Inflammatory macrophage treated with lipopolysaccharide for 4 hours (primary cell): ENCODE measurements at places on chromosomes 4 and X.

DNA sequence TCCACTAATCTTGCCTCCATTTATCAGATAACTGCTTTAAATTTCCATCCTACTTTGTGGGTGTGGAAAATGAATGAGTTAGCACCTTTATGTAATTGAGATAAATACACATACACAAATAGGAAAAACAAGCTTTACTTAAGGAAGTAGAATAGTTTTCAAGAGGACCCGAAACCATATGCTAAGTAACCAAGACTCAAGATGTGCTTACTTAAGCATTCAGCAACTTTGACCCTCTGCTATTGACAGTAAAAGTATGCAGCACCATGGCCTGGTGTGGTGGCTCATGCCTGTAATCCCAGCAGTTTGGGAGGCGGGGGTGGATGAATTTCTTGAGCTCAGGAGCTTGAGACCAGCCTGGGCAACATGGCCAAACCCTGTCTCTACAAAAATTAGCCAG lies 29.9 kb downstream of the RNF175 start:
- peak; percentile 21 for DNase-seq

DNA sequence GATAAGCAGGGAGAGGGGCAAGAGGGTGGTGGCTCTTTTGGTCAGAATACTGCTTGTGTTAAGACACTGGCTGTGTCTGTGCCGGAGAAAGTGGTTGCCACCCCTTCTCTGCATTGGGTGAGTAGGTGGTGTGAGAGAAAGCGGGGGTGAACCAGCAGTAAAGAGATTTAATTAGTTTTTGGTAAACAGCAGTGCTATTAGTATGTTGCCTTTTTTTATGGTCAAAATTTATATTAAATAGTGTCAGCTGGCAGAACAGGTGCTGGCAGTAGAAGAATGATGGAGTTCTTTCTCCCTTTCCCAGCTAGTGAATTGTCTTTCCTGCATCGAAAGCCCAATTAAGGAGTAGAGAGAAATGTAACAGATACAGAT lies 181.6 kb downstream of the LARP7 start:
- DNase-seq, result no peak

GRCh38 chr4:99878604-99879003 lies 15.6 kb downstream of the LAMTOR3 start:
- DNase-seq, result no peak

DNA sequence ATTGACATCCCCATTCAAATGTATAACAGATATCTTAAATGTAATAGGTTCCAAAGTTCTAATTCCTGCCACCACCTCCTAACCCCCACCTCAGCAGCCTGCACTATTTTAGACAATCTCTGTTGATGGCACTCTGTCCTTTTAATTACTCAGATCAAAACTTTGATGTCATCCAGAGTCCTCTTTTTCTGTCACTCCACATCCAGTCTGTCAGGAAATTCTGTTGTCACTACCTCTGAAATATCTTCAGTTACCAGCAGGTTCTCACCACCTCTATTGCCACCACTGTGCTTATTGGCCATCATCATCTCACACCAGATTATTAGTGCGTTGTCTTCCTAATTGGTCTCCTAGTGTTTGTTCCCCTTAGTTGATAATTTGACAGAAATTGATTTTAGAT lies 76.2 kb downstream of the PTPN13 start:
- DNase-seq, result no peak

DNA sequence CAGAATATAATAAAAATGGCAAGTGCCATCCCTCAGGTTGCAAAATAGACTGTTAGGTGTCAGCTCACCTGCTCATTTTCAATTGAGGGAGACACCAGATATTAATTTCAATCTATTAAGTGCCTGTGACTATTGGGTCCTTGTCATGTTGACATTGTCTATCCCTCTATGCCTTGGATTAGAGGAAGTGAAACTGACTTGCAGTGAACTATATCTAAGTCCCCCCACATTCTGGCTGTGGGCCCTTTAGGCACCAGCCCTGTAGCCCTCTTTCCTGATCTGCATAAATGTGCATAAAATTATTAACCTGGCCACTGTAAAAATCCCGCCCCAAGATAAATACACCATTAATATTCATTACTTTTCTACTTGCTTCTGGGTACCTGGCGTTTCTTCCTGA lies 293.0 kb upstream of the CLNK start:
- peak; percentile 23 for DNase-seq

DNA sequence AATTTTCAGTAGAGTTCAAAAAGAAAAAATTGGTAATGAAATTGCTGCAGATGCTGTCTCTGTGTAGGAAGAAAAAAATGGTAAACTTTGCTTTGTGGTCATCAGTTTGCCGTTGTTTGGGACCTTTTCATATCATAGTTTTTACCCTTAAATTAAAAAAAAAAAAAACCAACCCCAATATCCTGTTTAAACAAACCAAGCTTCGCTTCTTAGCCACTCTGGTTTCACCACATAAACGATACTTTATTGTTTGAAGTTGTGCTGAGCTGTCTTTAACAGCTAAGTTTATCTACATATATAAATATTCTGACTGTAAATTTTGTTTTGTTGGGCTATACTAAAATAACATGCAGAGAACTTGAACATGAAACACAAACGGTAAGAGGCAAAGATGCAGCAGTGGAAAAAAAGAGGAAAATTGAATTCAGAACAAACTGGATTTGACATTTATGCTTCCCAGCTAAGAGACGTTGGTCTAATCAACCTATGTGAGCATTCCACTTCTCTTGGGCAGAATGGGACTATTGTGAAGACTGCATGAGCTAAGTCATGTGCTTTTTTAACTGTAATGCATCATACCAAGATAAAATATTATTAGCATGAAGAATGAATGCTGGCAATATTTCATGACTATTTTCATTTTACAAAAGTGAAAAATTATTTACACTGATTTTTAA lies 15.7 kb upstream of the H2AZ1 start:
- DNase-seq, result no peak

- DNase-seq, result no peak
These were observed 4.6 kb downstream of the TXK start for GRCh38 chr4:48129307-48130014.

DNA sequence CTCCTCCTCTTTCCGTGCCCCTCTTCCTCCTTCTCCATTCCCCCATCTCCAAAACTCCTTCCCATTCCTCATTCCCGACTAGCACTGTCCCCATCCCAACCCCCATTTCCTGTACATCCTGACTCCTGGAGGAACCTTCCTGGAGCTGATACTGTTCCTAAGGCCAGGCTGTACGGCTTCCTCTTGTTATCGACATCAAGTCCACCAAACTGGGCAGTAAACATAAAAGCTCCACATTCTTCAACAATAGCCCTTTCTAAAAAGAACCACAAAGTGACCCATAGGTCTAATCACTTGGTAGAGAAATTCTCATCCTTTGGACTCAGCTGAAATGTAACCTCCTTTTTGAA lies 22.9 kb downstream of the AWAT2 start:
- no peak for DNase-seq

- no peak for DNase-seq
These were observed 30.4 kb upstream of the UBE2NL start for GRCh38 chrX:143853488-143853887.

- no peak for DNase-seq
These were observed 58.8 kb upstream of the IGFBP7 start for GRCh38 chr4:57168982-57169381.

DNA sequence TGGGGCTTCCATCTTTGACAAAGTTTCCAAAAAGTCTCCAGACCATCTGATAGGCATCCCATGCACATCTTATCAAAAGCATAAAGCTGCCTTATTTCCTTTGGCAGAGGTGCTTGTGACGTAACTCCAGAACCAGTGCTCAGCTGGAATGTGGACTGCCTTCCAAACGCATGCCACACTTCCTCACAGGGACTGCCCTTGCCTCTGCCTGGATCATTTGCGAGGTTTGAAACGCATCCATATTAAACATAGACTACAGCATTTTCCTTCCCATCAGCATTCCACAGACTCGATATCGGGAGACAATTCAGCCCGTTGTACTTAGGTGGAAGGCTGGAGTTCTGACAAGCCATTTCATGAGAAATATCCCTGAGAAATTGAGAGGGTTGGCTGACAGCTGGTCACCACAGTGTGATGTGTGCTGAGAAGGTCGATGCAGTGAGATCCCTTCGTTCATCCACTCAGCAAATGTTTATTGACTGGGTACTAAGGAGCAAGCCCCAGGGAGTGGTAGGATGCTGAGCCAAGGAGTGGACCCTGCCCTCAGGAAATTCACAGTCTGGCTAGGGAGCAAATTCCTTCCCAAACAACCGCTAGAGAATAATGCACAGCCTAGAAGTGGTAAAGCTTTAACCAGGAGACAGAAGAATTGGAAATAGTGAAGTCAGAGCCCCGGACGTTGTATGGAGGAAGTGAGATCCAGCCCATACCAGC lies 376.0 kb downstream of the BCOR start:
- DNase-seq, result peak; percentile 13

DNA sequence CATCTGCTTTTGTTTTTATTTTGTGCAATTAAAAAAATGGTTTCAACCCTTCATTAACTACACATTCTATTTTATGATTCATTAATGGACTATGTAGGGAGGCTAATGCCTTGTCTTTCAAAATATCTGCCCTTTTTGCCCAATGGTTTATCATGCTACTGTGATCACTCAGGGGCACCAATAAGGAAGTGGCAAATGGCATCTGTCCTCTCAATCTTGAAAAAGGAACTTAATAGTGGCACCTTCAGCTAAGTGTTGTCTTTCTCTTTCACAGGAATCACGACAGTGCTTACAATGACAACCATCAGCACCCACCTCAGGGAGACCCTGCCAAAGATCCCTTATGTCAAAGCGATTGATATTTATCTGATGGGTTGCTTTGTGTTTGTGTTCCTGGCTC lies 57.1 kb downstream of the COMMD8 start:
- DNase-seq, result no peak

DNA sequence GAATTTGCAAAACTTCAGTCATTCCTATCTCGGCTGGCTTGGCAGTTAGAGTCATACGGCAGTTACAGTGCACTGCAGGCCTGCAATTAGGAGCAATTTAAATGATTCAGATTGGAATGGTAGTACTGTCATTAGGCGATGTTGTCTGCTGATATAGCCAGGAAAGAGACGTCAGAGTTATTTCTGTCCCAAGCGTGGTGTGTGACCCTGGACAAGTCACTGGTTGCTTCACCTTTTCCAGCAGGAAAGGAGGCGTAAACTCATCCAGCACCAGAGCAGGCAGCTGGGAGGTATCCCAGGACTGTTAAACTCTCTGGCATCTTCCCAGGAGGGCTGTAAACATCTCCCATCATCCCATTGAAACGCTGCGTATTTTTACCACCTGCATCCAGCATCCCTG lies 836 bp upstream of the LNX1 start:
- no peak for DNase-seq

DNA sequence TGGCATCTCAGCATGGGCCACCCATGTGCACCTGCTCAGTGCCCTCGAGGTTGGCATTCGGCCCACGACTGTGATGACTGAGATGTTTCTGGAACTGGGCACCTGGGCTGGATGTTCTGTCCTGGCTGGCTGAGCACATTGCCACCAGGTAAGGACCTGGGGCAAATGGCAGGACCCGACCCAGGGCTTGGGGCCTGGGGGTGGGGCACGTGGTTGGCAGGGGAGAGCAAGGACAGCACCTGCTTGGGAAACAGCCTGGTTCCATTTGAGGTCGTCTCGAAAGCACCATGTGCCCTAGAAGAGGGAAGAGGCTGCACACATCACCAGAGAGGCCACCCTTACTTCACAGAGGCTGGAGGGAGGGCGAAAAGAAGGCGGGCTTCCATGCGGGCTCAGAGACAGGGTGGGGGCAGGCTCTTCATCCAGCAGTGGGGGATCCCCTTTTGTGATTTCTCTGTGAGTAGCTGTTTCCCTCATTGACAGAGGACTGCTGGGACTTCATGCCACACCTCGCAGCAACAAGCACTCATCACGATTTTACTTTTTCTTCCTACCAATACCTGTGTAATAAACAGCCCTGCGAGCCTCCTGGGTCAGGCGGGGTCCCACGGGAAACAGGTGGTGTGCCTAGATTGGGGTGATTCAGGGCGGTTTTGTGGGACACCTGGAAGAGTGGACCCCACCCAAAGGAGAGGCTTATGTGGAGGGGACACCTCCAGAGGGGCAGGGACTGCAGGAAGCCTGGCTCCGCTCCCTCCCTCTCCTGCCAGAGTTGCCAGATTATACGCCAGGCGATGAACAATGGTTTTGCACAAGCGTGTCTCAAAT lies 12.0 kb downstream of the TMEM187 start:
- DNase-seq, result no peak

DNA sequence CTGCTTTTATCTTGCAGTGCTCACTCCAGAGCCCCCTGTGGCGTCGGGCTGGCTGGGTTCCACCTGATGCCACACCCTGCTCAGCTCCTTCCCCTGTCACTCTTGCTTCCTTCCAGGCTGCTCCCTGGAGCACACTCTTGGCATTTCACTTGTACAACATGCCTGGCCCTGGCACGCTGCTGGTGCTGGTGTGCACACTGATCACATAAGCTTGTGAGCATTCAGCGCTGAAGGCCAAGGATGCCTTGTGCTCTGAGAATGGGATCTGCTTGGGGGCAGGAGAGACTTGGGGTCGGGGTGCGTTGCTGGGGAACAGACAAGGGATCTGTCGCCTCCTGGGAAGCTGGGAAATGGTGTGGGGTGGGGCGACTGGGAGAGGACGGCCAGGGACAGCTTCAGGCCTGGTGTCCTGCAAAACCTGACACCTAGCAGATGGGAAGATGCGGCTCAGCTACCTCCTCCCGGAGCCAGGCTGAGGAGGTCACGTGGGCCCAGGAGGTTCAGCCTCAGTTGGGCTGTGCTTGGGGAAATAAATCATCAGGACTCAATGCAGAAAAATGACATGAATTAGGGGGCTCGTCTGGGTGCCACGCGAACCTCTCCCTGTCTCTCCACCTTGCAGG lies 108.5 kb downstream of the PHKA2 start:
- no peak for DNase-seq

GRCh38 chr4:106601519-106601918 lies 232.9 kb upstream of the GIMD1 start:
- DNase-seq, result no peak

GRCh38 chrX:88558421-88558820 lies 188.6 kb upstream of the CPXCR1 start:
- DNase-seq, result no peak

DNA sequence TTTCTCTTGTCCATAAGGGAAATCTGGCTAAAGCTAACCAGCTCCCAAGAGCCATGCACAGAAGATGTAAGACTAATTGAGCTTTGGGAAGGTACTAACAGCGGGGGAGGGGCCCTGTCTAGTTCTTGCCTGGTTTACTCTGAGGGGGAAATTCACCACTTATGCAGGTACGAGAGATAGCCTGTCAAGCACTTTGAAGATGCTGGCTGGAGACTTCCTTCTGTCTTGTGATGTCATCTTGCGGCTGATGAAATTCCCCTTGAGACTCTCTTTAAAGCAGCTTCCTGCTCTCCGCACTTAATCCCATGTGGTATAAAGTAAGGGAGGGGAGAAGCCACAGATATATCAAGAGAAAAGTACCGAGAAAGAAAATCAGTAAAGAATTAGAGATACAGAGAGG lies 345.3 kb downstream of the MAPK10 start:
- no peak for DNase-seq

GRCh38 chr4:79882806-79883205 lies 190.2 kb downstream of the ANTXR2 start:
- no peak for DNase-seq

- no peak for DNase-seq
These were observed 779.1 kb upstream of the HTR2C start for GRCh38 chrX:113804819-113805218.

- no peak for DNase-seq
These were observed 332.9 kb downstream of the PPP3CA start for GRCh38 chr4:101014417-101014816.

- DNase-seq, result peak; percentile 78
These were observed 43.4 kb downstream of the ZNF182 start for GRCh38 chrX:47960406-47960805.

GRCh38 chrX:119518371-119518770 lies 46.8 kb downstream of the STEEP1 start:
- no peak for DNase-seq

- no peak for DNase-seq
These were observed 6.5 kb downstream of the RGS12 start for GRCh38 chr4:3299122-3299975.
